Jurkat, Clone E6-1 (cell line): ENCODE measurements at places on chromosomes 13 and 19.

DNA sequence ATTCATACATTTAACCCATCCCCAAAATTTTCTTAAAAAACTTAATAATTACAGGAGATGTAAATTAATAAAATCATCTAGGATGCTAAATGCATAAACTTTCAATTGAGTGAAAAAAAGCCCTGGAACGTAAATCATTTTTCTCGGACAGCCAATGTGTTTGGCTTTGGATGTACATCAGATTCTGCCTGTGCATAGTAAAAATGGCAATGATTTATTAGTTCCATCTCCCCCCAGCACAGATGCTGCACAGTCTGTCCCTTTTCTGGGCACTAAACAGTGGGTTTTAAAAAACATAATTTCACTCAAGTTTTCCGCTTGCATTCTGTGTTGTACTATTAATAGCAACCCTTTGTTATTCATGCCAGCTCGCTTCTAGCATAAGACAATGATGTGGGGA is 147.7 kb downstream of the TM9SF2 start:
- DNase-seq: no peak

DNA sequence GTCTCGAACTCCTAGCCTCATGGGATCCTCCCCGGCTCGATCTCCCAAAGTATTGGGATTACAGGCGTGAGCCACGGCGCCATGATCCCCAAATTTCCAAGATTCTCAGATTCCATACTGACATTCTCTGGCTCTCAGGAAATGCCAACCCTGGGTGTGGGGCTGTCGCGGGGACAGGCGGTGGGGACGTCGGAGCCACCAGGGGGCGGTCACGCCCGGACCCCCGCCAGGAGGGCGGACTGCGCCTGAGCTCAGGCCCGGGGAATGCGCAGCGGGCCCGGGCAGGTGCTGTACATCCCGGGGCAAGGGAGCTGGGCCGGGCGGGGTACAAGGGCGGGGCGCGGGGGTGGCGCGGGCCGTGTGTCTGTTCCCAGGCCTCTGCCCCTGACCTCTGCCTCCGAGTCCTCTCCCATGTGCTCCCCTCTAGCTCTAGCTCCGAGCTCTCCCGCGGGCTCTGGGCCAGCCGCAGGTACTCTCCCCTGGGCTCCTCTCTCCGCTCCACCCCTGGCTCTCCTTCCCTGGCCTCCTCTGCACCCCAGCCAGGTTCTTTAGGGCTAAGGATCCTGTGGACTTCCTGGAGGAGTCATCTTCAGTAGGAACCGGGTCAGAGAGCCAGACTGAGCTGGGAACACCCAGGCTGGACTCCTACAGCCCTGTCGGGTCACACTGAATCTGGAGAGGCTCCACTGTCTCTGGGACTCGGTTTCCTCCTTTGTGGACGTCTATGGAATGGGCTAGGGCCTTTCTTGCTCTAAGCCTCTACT is 2.4 kb downstream of the PPP1R13L start:
- DNase-seq: no peak

DNA sequence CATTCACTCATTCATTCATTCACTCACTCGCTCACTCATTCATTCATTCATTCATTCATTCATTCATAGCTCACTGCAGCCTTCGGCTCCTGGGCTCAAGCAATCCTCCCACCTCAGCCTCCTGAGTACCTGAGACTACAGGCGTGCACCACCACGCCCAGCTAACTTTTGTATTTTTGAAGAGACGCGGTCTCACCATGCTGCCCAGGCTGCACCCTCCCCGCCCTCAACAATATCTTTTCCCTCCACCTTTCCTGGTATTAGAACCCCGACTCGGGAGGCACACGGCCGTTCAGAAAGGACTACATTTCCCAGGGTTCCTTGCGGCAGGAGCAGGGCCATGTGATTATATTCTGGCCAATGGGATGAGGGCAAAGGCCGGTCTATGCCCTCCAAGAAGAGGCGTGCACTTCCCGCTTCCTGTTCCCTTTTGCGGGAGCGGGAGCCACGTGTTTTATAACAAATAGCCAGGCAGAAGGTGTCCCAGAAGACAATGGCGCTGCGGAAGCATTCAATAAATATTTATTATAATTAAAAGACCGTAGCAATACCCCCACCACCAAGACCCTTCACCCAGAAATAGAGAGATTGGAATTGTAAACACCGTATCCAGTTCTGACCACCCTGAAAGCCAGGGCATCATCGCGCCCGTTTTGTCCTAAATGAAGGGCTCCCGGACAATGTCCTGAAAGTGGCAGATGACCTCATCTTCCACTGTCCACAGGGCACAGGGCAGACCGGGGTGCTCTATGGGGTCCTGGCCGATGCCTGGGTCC is 15.9 kb downstream of the TICAM1 start:
- peak; percentile 91 for DNase-seq

DNA sequence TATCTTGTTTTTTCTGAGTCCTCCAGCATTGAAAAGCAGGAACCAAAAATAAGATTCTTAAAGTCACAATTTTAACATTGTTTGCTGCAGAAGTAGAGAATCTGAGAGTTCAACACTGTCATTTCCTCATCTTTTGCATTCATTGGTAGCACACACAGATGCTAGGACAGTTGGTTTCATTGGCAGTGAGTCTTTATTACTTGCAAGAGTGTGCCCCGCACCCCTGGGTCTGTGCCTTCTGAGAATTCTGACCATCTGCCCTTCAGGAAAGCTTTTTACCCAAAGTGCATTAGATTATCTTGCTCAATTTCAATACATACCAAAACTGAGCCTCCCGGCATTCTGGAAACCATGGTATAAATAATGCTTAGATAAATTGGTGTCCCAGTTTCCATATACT is 247.7 kb upstream of the SLITRK1 start:
- no peak for DNase-seq

DNA sequence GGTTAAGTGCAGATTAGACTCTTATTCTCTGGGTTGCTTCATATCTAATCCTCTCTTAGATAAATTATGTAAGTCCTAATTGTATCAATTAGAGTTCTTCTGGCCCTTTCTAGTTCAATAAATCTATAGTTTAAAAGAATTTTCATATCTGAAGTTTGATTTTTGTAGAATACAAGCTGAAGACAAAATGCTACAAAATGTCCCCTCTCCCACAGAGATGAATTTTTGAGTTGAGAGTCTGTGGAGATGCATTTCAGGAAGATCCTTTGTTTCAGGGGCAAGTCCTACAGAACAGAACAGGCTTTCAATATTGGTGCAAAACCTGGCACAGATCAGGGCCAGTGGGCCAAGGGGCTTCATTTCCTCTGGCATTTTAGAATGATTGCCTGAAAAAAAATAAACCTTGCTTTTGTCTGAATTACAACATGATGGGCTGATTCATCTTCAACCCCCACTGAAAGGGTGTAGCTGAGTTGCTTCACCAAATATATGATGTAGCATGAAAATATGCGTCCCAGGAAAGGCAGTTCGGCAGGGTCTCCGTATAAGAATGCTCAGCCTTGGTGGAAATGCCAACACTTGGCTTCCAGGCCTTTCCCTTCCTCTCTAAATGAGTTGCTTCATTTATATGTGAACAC is 6.4 kb upstream of the IPO5 start:
- DNase-seq: no peak

- no peak for DNase-seq
These were observed 1768.5 kb downstream of the PCDH9 start for GRCh38 chr13:65461590-65461989.

DNA sequence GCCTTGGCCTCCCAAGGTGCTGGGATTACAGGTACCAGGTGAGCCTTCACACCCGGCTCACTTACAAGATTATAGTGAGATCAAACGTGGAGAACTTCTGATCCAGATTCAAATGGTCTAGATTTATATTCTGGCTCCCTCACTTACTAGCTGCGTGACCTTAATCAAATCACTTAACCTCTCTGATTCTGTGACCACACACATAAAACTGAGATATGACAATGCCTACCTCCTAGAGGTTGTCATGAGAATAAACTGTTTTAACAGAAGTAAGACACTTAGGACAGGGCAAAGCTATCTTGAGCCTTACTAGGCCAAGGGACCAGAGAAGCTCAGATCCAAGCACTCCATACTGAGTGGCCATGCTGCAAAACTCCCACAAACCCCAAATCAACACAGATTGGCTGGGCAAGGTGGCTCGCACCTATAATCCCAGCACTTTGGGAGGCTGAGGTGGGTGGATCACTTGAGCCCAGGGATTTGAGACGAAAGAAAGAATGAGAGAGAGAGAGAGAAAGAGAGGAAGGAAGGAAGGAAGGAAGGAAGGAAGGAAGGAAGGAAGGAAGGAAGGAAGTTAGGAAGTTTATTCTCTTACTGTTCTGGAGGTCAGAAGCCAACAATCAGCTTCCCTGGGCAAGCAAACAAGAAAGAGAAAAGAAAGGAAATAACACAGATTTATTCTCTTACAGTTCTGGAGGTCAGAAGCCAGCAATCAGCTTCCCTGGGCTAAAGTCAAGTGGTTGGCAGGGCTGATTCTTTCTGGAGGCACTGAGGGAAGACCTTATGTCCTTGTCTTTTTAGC is 46.1 kb upstream of the MAP3K10 start:
- DNase-seq: no peak

DNA sequence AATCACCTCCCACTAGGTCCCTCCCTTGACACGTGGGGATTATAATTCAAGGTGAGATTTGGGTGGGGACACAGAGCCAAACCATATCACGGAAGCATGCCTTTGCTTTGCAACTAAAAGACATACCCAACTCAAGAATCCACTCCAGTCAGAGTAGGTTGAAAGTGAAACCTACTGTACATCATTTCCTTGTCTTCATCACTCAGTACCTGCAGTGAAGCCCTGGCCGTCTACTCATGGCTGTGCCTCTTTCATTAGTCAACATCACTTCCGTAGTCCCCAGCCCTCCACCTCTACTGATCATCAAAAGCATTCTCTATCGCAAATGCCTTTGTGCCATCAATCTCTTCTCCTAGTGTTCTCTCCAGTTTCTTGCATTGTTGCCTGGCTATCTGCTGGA is 343.1 kb upstream of the ARGLU1 start:
- DNase-seq: no peak

DNA sequence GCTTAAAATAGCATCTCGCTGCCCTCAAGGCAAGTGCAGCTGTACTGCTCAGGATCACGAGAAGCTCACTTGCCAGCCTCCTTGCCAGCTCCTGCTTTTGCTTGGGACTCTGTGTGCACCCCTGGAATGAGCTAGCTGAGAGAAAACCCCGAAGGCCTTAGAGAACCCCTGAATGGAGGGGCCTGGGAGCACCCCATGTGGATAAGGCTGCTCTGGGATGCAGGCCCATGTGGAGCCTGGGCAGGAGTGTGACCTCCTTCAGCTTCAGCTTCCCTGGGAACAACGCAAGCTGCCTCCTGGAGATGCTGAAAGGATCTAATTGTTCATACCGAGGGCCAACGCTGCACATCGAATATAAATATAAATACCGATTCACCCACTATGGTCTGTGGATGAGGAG is 109.2 kb downstream of the HSPH1 start:
- no peak for DNase-seq

- DNase-seq: no peak
These were observed 1.4 kb upstream of the NTF4 start for GRCh38 chr19:49065905-49066512.

GRCh38 chr19:40705362-40705651 is 11.4 kb downstream of the COQ8B start:
- no peak for DNase-seq

- no peak for DNase-seq
These were observed 83.6 kb downstream of the ITGBL1 start for GRCh38 chr13:101536079-101536478.

DNA sequence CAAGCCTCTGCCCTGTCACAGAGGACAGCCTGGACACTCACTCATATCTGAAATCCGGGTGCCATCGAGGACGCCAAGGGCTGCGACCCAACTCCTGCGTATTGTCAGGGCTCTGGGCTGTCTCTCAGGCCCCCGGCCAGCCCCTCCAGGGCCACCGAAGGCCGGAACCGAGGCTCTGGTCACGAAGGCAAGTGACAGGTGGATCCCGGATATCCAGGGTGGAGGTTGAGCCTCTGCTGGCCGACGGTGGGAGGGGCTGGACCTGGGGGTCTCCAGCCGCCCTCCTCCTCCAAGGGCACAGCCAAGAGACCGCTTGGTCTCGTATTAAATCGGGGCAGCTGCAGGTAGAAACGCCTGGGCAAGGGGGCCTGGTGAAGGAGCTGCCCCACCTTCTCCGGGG is 5.4 kb downstream of the RNF126 start:
- no peak for DNase-seq

DNA sequence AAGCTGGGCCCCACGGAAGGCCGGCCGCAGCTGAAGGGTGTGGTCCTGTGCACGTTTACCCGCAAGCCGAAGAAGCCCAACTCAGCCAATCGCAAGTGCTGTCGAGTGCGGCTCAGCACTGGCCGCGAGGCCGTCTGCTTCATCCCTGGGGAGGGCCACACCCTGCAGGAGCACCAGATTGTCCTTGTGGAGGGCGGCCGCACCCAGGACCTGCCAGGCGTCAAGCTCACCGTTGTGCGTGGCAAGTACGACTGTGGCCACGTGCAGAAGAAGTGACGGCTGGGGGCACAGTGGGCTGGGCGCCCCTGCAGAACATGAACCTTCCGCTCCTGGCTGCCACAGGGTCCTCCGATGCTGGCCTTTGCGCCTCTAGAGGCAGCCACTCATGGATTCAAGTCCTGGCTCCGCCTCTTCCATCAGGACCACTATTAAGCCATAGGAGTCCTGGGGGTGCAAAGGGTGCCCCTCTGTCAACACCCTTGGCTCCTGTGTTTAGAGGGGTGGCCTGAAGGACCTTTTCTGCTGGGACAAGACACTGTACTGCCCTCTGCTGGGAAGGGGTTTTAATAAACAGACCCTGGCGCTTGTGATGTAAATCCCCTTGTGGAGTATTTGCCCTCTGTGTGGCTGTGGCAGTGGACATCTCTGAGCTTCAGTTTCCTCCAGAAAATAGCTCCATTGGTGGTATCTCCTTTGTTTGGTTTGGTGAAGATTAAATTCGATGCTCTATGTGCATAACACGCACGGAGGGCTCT is 1.9 kb downstream of the MRPS12 start:
- DNase-seq: peak; percentile 43

DNA sequence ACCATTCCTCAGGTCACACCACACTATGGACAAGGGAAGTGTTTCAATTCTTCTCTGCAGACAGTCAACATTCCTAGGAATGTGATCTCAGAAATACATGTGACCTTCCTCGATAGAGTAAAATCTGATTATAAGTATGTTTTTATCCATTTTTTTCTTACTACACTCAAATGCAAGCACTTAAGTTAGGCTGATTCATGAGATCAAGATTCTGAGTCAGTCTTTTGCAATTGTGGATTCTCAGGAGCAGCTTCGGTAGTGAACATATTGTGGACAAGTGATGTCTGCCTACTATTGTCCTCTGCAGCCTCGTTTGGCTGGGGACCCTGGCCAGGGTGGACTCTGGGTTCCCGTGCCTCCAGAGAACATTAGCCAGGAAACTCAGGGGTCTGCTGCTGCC is 3.2 kb downstream of the SERPINE3 start:
- no peak for DNase-seq

- DNase-seq: no peak
These were observed 11.3 kb upstream of the ERICH6B start for GRCh38 chr13:45626731-45627374.

DNA sequence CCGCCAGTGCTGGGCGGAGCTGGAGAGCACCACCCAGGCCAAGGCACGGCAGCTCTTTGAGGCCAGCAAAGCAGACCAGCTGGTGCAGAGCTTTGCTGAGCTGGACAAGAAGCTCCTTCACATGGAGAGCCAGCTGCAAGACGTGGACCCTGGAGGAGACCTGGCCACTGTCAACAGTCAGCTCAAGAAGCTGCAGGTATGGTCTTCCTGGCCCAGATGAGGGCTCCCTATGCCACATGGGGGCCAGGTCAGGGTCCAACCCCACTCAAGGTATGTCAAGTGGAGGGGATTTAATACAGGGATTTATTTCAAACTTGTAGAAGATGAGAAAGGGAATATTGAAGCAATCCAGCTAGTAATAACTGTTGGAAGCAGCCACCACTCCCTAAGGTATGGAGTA is 42.5 kb upstream of the SHKBP1 start:
- no peak for DNase-seq
